Stimulated activated CD4-positive, alpha-beta T cell treated with anti-CD3 and anti-CD28 coated beads, Interleukin-15, amount 100 ng/mL, for 1 hour (primary cell): ENCODE measurements at places on chromosomes 7 and 10.

DNA sequence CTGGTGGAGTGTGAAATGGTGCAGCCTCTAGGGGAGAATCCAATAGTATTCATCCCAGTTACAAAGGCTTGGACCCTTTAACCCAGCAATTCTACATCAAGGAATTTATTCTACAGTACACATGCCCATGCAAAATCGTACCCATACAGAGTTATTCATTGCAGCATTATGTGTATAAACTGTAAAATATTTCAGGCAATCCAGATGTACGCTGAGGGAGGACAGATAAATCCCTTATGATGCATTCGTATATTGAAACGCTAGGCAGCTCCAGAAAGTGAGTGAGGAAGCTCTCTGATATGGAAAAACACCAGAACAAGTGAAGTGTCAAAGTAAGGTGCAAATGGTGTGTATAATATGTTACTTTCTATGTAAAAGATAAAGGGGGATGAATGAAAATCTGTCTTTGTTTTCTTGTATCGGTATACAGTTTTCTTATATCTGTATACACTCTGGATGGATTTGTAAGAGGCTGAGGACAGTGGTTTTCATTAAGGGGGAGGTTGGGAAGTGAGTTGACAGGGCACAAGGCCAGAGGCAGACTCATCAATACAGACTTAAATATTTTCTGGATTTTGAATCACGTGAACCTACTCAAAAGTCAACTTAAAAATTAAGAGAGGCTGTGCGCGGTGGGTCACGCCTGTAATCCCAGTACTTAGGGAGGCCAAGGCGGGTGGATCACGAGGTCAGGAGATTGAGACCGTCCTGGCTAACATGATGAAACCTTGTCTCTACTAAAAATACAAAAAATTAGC is 17.1 kb downstream of the VWA2 start:
- no peak for DNase-seq

GRCh38 chr7:15280078-15280733 is 281.6 kb downstream of the AGMO start:
- no peak for DNase-seq

- DNase-seq, result no peak
Measured at GRCh38 chr10:1524540-1524939, 212.8 kb downstream of the ADARB2 start.

DNA sequence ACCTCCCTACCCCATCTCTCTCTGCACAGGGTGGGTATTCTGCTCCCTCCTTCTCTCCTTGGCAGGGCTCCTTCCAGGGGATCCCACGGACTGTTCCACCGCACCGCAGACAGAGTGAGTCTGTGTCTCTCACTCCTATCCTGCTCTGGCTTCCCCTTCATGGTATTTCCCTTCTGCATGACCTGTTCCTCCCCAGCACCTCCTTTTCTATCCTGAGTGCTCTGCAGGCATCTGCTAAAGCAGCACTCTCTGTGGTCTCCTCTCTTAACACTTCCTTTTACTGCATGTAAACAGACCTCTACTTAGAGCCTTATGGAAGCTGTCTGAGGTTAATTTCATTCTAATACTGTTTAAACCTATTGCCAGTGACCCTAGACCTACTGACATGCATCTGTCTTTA is 171.5 kb downstream of the CCSER2 start:
- no peak for DNase-seq

DNA sequence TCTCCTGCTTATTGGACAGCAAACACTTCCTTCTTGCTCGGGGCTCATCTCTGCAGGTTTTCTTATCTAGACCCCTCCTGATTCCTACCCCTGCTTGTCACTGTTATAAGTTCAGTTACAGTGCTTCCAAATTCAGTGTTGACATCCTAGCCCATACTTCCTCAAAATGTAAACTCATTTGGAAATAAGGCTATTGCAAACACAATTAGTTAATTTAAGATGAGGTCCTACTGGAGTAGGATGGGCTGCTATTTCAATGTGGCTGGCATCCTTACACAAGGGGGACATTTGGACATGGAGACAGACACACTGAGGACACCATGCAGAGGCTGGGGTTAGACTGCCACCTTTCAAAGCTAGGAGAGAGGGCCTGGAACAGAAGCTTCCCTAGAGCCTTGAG is 85.2 kb upstream of the NPVF start:
- no peak for DNase-seq

- DNase-seq, result no peak
Measured at GRCh38 chr7:78427209-78427608, 628.6 kb downstream of the PHTF2 start.

- no peak for DNase-seq
Measured at GRCh38 chr10:24983946-24984345, 31.5 kb upstream of the PRTFDC1 start.

GRCh38 chr7:46485481-46486065 is 564.5 kb upstream of the IGFBP3 start:
- DNase-seq, result no peak

DNA sequence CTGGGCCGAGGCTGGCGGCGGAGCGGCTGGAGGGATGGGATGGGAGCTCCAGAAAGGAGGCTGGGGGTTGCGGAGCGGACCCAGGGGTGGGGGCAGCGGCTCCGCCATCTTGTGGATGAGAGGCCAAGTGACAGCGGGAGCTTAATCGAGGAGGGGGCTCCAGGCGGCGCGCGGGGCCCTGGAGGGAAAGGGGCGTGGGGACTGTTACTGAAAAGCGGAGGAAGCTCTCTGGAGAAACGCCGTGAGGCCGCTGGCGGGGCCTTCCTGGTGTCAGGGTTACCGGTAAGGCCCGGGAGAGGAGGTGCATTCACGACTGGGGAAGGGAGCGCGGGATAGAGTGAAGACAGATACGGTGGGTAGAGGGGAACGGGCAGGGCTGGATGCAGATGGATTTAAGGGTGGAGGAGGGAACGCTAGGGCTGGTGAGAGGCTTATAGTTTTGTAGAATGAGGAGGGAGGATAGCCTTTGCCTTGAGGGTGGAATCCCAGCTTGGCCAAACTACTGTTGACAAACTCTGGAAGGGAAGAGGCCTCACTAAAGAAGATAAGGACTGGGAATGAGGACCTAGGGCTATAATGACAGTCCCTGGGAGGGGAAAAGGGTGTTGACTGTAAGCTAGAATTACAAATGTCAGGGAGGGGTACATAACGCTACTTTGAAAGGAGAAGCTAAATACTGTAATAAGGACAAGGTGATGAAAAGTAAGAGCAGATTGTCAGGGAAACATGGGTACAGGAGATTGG is 535 bp downstream of the BTRC start:
- no peak for DNase-seq

- DNase-seq, result no peak
Measured at GRCh38 chr7:69967689-69968450, 369.6 kb downstream of the AUTS2 start.

- DNase-seq, result no peak
Measured at GRCh38 chr7:98559958-98560357, 57.1 kb upstream of the NPTX2 start.

GRCh38 chr7:97499204-97499603 is 232.7 kb upstream of the TAC1 start:
- no peak for DNase-seq

- DNase-seq, result no peak
Measured at GRCh38 chr10:45480294-45480693, 106.3 kb downstream of the ALOX5 start.

GRCh38 chr7:45570797-45571196 is 3.4 kb upstream of the ADCY1 start:
- DNase-seq, result no peak

DNA sequence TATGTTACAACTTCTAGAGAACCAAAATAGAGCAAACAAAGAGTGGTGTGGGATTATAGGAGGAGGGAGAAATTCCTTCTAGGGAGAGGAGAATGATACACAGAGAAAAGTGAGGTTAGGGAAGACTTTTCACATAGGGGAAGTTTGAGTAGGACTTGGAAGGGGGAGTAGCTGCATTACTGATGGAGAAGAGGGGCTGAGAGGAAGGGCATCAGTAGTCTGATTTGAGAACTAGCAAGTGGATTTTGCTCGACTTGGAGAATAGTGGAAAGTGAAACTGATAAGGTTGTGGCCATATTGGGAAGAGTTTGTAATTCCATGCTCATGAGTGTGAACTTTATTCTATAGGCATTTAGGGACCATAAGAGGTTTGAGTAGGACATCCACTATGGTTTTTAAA is 6.1 kb downstream of the NRF1 start:
- no peak for DNase-seq

DNA sequence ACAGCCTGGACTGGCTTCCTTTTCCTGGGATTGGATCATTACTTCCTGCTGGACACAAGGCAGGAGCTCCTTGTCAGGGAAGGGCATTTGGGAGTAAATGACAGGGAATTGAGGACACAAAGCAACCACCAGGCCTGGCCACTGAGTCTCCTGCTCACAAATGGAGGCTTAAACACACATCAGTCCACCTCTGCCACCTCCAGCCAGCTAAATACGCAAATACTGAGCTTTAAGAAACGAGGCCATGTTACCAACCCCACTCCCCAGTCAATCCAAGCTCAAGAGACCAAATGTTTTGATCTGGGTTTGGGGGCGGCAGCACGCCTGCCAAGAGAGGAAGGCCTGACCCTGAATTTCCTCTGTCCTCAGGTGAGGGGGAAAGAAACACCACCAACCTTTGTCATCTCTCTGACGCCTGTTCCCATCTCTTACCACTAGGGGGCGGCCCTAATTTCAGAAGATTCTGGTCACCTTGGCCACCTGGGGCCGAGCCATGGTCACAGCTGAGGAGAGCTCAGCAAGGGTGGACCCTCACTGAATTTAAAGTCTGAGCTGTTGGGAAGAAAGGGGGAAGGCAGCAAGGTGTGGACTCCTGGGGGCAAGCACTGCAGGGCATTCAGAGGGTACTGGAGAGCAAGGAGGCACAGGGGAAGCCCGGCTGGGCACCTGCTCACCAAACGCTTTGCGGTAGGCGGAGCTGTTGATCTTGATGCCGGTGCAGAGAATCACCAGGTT is 16.5 kb downstream of the AIFM2 start:
- no peak for DNase-seq

- DNase-seq, result no peak
Measured at GRCh38 chr7:21128062-21128817, 299.6 kb upstream of the SP4 start.
